Motor neuron (in vitro differentiated cells): ENCODE measurements at places on chromosomes 3 and 15. TPM values are rescaled to one million over a fixed set of nuclear protein-coding genes. Genes with fewer than 3 reads are reported as not detected.

- ATAC-seq: no peak
Measured at GRCh38 chr3:9673082-9673481, 23.8 kb downstream of the MTMR14 start.

- no peak for ATAC-seq
Measured at GRCh38 chr3:32685543-32686185, 676 bp downstream of the CNOT10 start.

DNA sequence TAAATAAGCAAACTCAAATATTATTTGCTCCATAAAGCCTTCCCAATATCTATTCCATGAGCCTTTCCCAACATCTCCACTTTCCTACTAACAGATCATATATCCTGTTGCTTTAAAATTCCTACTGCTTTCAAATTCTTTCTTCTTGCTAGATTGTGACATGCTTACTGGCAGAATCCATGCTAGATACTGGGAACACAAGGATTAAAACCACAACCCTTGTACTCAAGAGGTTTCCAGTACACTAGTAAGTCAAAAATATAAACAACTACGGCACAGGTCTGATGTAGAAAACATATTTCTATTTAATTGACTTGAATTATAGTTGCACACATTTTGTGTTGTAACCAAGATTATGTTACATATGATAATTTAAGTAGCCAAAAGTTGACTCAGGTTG is 275.0 kb downstream of the ZBTB20 start:
- ATAC-seq: no peak

- ATAC-seq: no peak
Measured at GRCh38 chr15:48968066-48968465, 4.3 kb upstream of the SHC4 start.

DNA sequence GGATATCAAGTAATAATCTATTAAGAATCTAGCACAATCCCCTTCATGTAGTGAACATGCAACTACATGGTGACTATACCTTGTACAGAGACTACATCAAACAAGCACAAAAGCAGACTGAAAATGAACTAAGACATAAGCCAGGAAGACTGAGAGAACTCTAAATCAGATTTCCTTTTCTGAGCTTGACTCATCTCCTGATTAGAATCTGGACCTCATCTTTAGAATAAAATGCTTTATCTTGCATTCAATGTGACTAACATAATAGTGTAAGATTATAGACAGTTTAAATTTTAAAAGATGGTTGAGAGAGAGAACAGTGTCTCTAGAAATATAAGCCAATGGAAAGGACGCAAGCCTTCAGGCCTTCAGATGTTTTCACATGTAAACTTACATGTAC is 17.5 kb upstream of the PKM start:
- no peak for ATAC-seq

- no peak for ATAC-seq
Measured at GRCh38 chr3:49265661-49266386, 11.2 kb downstream of the C3orf62 start.

FRMD5 gene
- total RNA-seq: 22.5 and 24.2 TPM in 2 replicates
